ENCODE measurements at places on chromosomes 1 and 21.

DNA sequence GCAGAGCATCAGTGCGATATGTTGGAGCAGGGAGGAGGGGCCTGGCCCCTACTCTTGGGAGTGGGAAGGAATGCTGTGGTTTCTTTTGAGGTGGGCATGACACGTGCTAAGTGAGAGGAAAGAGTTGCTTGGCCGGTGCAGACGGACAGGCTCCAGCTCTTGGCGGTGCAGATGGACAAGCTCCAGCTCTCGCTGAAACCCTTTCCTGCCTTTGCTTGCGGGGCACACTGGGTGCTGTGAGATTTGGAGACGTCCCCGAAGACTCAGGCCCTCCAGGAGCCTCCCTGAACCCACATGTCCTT is 15.9 kb downstream of the PDXK start:
- no peak for DNase-seq

DNA sequence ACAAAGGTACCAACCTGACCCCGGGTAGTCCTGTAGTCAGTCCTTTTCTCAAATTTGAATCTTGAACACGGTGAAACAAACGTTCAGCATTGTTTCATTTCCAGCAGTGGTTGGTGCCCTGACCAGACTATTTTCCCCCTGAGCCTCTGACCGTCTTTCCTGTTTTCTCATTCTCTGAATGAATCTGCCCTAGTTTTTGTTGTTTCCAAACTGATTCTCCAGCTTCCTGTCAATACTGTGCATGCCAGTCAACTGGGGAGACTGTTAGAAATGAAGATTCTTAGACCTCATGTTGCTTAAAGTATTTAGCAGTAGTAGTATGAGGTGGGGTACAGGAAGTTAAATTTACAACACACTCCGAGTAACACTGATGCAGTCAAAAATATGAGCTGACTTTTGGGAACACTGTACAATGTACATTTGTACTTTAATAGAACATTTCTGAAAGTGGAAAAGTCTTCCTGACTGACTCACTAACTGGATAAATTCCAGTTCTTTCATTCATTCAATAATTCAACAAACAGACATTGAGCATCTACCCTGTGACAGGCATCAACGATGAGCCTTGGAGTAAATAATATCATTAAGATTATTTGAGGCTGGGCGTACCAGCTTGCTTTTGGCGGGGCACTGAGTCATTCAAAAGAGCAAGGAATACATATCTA is 26.0 kb upstream of the ZRANB2 start:
- no peak for DNase-seq

- no peak for DNase-seq
Observed at GRCh38 chr1:55474168-55474786, 259.1 kb upstream of the USP24 start.

- no peak for DNase-seq
Observed at GRCh38 chr21:25494804-25495203, 112.5 kb downstream of the MRPL39 start.

- DNase-seq, result no peak
Observed at GRCh38 chr21:14768042-14768441, 221.9 kb upstream of the SAMSN1 start.

GRCh38 chr1:36253161-36253862 is 29.1 kb downstream of the THRAP3 start:
- no peak for DNase-seq

DNA sequence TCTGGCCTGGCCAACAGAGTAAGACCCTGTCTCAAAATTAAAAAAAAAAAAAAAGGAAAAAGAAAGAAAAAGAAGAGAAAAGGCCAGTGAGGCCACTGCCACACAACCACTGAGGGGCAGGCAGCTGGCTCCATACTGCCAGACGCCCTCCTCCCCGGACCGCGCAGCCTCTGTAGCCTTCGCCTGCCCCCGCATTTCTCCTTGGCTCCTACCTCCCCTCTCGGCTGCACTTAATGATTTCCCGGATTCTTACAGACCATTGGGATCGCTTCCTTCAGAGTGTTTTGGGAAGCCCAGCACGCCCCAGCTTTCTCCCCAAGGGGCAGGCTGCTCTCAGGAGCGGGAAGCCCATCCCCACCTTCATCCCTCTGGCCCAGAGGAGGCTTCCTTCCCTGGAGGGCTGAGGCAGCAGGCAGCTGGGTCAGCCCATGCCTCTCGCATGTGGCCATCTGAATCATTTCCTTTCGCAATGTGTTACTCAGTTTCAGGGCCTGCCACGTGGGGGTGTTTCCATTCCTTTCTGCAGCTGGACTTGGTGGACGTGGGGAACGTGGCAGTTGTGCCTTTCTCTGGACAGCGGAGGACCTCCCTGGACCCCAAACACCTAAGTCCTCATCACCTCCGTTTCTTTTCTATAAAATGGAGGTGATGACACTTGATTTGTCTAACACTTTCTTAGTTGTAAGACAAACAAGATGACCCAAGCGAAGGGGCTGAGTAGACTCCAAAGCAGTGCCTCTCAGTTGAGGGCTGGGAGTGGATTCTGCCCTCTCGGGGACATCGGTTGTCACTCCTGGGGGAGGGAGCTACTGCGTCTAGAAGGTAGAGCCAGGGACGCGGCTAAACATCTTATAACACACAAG is 2.3 kb downstream of the SLC2A5 start:
- no peak for DNase-seq
